ENCODE measurements at places on chromosomes 6 and 20.

GRCh38 chr20:9392892-9393857 lies 121.2 kb upstream of the LAMP5 start:
- no peak for DNase-seq

DNA sequence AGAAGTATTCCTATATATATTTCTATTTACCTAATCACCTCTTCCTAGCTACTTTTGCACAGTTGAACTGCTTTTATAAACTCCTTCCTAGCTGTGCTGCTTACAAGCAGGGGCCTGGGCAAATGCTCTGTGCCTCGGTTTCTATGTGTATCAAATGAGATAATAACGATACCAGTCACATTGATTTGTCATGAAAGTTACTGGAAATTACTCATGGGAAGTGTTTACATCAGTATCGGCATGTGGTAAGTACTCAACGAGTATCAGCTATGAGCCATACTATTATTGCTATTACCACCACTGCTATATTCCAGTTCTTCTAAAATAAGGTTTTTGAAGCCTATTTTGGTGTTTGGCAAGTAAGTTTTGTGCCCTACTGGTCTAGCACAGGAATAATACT lies 4.9 kb downstream of the LAMA4 start:
- no peak for DNase-seq

DNA sequence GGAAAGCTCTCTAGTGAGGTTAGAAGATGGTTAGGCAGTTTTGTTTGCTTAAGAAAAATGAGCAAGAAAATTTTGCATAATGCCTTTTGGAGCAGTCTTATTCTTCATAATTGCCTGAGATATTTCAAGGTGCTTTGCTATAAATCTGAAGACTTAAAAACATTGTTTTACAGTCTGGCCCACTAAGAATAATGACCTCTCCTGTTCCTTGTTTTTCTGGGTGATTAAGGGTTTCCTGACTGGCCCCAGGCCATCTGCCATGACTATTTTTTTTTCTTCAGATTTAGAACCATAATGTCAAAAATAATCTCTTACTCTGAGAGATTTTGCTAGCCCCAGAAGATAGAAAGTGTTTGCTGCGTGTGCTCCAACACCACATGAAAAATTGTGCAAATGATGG lies 72.3 kb upstream of the CENPW start:
- DNase-seq: no peak

DNA sequence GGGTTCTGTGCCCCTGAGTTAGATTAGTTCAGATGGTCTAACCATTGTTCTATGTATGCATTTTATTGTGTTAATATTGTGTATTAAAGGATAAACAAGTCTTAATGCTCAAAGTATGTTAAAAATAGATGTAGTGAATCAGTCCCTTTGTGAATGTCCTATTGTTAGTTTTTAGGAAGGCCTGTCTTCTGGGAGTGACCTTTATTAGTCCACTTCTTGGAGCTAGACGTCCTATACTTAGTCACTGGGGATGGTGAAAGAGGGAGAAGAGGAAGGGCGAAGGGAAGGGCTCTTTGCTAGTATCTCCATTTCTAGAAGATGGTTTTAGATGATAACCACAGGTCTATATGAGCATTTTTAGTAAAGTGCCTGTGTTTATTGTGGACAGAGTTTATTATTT lies 12.3 kb upstream of the HMGN4 start:
- DNase-seq: no peak

DNA sequence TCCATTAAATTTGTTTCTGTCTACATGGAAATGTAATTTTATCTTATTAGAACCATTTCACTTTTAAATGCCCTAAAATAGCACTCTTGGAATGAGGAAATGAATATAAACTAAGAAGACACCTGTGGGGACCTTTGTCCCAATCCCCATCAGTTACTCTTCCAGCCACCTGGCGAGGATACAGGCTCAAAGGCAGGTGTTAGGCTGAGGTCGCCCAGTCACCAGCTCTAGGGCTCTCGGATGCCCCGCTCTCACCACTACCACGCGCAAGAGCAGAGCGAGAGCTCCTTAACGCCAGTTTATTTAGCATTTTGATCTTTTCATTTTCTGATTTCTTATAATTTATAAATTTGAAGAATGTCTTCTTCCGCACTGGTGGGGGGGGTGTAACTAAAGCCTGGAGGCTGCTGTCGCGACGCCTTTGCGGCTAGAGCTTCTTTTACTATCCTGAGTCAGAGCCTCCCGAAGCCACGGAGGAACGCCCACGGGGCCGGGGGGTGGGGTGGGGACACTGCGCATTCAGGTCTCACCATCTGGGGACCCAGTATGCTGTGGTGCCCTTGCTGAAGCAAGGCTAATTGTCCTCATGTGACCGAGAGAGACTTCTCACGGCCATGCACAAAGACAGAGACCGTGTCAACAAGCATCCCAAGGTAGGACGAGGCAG lies 38.7 kb upstream of the AFDN start:
- no peak for DNase-seq

DNA sequence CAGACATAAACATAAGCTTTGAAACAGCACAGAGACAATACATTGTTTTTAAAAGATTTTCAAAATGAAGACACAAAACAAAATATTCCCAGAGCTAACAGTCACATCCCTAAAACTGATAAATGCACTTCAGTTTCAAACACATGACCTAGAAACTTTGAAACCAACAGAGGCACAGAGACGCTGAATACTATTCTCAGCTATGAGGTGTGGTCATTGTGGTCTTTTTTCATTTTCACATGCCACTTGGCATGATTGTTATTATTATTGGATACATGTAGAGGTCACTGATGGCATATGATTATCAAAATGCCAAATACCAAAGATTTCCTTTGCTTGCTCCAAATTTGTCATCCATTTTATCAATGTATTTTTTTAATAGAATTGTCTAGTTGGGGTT lies 306.9 kb downstream of the QKI start:
- DNase-seq: no peak

DNA sequence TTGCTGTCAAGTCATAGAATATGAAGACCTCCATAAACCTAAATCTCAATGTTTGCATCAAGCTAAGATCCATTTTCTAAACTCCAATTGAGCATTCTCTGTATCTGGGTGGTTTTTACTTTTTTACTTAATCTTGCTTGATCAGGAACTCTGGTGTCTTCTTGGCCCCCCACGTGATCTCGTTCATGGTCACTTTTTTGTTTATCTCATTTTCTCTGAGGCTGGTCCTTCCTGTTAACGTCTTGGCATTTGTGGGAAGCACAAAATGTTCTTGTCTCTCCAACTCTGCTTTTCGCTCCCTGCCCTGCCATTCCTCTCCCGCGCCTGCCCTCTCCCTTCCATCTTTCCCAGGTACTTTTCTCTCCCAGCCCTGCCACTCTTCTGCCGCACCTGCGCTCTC lies 14.0 kb upstream of the MAPRE1 start:
- DNase-seq: no peak

- no peak for DNase-seq
Observed at GRCh38 chr6:152948150-152948768, 34.6 kb downstream of the FBXO5 start.

GRCh38 chr6:89602166-89602565 lies 36.4 kb downstream of the LYRM2 start:
- DNase-seq: no peak

GRCh38 chr6:62367601-62368000 lies 81.6 kb upstream of the KHDRBS2 start:
- DNase-seq: no peak

GRCh38 chr6:1384549-1385128 lies 4.7 kb upstream of the FOXF2 start:
- DNase-seq: no peak

- no peak for DNase-seq
Observed at GRCh38 chr20:35985806-35986205, 17.4 kb downstream of the CNBD2 start.

DNA sequence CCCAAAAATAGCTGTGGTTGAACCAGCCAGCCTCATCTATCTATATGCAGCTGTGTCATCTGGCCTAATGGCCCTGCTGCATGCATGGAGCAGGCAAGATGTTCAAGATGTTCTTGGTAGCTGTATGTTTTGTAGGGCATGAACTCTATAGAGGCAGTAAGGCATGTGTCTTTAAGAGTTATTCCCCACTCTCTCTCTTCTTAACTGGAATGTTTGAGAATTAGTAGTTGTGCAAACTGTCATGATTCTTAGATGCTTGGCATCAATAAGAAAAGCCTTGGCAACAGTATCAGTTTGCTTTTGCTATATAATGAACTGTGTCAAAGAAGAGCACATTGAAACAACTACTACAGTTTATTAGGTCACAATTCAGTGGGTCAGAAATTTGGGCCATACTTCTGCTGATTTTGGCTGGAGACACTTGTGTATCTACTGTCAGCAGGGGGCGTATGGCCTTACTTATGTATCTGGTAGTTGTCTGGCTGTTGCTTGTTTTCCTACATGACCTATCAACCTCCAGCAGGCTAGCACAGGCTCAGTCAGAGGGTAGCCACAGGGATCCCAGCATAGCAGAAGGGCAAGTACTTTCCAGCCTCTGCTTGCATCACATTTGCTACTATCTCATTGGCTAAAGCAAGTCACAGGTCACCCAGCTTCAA lies 56.1 kb upstream of the LAMP5 start:
- no peak for DNase-seq

GRCh38 chr20:20338133-20338730 lies 29.7 kb upstream of the INSM1 start:
- DNase-seq: no peak

GRCh38 chr6:127464881-127465459 lies 5.8 kb upstream of the KIAA0408 start:
- peak; percentile 34 for DNase-seq

DNA sequence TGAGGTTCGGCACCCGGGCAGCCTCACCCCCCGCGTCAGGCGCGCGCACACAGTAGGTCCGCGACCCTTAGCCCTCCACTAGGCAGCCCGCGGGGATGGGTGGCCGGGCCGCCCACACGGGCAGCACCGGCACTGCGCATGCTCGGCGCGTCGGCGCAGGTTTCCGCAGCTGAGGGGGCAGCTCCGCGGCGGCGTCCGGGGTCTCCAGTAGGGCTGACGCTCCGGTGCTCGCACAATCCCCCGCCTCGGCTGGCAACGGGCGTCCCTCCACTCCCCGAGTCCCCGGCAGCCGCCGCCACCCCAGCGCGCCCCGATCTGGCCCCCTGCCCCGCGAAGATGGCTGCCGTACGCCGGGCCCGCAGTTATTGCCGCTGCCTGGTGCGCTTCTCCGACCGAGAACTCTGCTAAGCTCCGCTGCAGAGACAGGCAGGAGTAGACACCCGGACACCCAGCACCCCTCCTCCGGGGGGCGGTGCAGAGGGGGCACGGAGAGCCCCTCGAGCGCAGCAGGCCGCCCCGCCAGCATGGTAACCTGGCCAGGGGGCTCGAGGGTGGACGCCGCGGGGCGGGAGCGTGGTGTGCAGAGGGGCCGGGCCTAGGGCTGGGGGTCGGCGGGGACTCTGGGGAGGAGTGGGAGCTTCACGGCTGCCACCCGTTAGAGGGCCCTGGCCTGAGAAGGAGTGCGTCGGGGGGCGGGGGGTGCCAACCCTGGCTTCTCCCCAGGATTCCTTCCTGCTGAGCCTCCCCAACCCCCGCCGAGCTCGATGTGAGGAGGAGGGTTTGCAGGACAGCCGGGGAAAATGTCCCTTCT lies at the start of gene FBXO9:
FBXO9 (plus strand) TSS at position 139 of the 811 bp plus-strand sequence; CDS start at position 525, 386 bp downstream.
- DNase-seq: peak; percentile 62

DNA sequence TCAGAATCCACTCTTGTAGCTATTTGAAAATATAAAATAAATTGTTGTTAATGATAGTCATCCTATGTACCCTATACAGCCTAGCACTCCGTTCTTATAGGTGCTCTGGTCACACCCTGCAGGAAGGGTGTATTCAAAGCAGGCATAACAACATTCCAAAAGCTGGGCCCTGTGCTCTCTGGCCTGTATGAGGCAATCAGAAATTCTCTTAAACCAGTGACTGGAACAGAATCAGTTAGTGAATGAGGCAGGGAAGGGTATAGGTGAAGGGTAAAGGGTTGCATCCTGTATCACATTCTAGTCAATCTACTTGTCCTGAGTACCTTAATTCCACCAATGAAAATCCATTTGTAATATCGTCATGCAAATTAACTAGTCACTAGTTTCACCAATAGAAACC lies 154.5 kb upstream of the ZNF217 start:
- DNase-seq: no peak

DNA sequence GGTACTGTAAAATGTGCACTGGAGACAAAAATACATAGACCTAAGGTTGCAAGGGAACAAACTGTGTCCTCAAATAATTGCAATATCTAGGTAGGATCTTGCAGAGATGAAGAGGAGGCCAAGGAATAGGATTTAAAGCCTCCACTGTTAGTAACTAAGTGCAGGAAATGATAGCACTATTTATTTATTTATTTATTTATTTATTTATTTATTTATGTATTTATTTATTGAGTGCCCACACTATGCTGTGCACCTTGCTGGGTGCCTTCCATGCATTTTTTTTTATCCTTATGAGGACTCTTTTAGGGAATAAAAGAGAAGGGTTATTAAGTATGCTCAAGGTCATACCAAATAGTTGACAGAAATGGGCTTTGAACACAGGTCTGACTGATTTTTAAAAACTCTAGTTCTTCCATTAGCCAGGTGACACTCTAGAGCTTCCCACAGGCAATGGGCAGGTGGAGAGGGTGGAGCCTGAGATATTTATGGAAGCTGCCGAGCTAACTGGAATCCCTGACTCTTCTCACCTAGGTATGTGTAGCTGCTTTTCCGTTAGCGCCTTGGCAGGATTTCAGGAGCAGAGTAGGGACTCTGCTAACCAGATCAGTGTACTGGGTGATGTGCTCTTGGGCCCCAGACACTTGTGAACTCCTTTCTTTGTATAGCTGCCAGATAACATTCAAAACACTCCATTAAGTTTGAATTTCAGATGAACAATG lies 12.8 kb upstream of the NUP153 start:
- no peak for DNase-seq

DNA sequence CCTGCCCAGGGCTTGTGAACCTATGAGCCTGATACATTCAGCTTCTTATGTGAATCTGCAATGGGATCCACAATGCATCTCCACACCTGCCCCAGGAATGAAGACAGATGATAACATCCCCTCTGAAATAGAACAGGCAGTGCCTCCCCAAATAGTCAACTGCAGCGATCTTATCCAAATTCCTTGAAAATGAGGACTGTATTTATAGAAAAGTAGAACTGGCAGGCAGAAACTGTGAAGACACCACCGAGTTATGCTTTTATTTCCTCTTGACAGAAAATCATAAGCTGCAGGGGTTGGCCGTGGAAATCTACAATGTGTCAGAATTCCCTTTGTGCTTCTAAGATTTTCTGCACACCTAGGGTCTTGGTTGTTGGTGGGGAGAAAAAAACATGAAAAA lies 270.3 kb downstream of the TBC1D7 start:
- no peak for DNase-seq

All from stimulated activated CD4-positive, alpha-beta T cell treated with anti-CD3 and anti-CD28 coated beads, Interleukin-15, amount 100 ng/mL, for 1 hour (primary cell).